ENCODE measurements at places on chromosomes 2 and 18.

DNA sequence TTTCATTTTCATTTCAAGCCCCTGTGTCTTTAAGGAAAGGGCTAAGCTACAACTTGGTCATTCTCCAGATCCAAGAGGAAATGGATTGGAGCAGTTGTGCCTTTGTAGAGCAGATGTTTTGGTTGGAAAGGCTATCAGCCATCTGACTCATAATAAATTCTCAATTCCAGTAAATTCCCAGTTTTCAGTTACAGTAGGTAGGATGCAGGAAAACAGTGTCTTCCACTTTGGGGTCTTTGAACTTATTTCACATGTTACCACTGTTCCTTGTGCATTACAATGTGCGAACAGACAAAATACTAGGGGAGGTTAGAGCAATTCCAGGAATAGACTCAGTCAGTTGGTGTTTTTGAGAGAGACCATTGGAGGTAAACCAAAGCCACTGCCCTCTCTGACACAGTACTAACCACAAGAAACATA is 211.9 kb downstream of the BABAM2 start:
- no peak for DNase-seq

- peak; percentile 66 for DNase-seq
Measured at GRCh38 chr2:237723602-237724001, 75.0 kb upstream of the RBM44 start.

GRCh38 chr2:42045352-42045751 is 2.5 kb upstream of the PKDCC start:
- DNase-seq: no peak

DNA sequence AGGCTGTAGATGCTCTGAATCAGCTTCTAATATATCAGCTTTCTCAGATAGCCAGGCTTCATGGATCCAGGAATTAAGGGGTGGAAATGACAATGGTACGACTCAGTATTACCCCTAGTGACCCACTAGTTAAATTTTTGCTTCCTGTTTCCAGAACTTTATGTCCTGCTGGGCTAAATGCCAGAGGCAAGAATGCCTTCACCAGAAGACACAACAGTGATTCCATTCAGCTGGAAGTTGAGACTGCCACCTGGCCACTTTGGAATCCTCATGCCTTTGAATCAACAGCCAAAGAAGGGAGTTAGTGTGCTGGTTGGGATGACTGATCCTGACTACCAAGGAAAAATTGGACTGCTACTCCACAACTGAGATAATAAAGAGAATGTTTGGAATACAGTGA is 239.1 kb downstream of the ASXL3 start:
- no peak for DNase-seq

- no peak for DNase-seq
Measured at GRCh38 chr2:67752199-67752598, 310.6 kb downstream of the C1D start.

- DNase-seq: no peak
Measured at GRCh38 chr2:202690321-202690900, 55.6 kb downstream of the FAM117B start.

DNA sequence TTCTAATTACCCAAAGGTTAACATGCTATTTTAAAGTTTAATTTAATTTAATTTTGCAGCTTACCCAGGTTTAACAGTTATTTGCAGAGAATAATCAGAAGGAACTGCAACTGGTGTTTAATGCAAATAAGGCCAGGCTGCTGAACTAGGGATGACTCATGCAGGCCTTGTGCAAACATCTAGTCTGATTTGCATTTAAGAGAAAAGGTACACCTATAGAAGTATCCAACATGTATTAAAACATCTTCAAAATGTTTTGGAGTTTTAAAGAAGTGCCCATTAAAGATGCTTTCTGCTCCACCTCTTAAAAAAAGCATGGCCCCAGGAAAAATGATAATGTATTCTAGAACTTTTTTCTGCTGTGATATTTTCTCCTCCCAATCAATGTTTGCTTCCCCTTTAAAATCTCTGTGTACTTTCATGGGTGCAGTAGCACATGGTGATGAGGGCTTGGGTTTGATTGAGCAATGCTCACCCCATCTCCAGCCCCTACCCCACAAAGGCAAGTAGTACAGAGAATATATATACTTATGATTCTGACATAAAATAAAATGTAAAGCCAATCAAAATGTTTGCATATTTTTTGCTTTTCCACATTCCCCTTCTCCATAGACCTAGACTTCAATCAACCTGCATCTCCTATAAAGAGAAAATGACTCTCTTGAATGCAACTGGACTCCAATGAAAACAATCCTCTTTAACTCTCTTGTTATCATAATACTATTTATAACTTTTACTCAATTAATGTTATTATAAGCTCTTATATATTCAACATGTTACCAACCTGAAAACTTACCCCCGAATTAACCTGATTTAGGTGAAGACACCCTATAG is 54.1 kb downstream of the ATP8B1 start:
- no peak for DNase-seq

DNA sequence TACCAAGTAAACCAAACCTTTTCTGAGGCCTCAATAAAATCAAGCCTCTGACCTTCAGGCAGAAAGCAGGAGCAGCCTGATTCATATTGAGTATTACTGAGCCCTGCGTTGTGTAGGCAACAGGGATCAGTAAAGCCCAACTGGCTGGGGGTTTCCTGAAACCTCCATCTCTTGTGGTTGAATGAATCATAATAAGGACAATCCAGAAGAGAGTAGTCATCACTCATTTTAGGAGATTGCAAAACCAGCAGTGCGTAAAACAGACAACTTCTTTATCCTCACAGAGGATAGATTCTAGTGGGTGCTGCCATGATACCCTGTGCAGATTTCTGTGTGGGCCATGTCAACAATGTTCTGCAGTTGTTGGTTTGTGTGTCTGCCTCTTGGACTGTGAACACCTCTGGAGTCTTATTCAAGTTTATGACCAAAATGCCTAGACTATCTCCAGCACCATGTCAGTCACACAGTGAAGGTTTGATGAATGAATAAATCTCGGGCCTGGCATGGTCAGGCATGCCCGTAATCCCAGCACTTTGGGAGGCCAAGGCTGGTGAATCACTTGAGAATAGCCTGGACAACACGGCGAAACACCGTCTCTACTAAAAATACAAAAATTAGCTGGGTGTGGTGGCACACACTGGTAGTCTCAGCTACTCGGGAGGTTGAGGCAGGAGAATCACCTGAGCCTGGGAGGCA is 51.8 kb upstream of the RAB27B start:
- DNase-seq: no peak

DNA sequence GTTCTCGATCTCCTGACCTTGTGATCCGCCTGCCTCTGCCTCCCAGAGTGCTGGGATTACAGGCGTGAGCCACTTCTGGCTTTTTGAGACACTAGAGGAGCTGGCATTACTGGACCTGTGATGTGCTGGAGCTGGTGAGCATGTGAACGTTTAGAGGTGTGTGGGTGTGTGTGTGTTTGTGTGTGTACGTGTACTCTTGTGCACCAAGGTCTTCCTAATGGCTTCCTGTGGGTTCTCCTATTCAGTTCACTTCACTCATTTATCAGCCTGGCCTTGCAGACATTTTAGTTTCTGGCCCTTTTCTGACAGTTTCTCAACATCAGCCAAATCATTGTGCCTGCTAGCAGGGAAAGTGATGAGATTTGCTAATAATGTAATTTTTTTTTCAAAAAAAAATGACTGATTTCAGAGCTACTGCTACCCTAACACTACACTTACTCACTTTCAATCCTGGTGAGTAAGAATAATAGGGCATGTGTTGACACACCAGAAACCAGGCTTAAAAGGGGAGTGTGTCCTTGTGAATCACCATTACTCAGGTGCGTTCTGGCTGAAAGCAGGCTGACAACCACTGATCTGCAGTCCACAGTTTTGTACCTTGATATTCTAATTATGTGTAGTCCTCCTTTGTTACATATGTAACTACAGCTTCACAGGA is 41.0 kb upstream of the ACTR3 start:
- DNase-seq: no peak

DNA sequence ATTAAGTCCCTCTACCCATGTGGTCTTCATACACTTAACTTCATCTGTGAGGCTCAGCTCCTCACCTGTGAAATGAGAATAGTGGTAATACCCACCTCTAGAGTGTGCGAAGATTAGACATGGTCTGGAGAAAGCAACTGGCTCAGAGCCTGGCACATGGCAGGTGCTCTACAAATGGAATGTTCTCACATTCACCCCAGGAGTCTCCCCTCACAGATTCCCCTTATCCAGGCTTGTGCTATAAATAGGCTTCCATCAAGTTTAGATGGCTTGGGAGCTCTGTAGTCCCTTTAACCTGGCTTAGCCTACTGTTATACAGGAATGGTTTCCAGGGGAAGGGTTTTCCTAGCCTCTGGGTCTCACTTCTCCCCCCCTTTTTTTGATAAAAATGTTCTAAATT is 455.9 kb downstream of the RNF144A start:
- no peak for DNase-seq

- DNase-seq: no peak
Measured at GRCh38 chr18:35024965-35025364, 16.2 kb upstream of the MAPRE2 start.

GRCh38 chr2:203732092-203732952 is 25.9 kb downstream of the CD28 start:
- DNase-seq: no peak

DNA sequence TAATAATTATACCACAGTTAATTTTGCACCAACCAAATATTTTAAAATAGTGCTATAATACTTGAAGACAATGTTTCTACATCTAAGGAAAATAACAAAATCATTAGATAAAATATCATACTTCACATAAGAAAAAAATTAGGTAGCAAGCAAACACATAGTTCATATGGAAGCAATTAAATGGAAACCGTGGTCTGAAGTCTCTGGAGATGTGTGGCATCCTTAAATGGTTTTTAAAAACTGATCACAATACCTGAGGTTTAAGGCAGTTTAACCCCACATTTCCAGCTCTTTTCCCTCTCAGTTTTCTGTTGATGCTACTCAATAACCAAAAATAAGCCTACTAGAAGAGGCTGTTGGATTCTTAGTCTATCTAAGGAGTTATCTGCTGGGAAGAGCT is 71.3 kb downstream of the ASXL2 start:
- no peak for DNase-seq

GRCh38 chr18:7877609-7878008 is 310.5 kb downstream of the PTPRM start:
- DNase-seq: no peak

DNA sequence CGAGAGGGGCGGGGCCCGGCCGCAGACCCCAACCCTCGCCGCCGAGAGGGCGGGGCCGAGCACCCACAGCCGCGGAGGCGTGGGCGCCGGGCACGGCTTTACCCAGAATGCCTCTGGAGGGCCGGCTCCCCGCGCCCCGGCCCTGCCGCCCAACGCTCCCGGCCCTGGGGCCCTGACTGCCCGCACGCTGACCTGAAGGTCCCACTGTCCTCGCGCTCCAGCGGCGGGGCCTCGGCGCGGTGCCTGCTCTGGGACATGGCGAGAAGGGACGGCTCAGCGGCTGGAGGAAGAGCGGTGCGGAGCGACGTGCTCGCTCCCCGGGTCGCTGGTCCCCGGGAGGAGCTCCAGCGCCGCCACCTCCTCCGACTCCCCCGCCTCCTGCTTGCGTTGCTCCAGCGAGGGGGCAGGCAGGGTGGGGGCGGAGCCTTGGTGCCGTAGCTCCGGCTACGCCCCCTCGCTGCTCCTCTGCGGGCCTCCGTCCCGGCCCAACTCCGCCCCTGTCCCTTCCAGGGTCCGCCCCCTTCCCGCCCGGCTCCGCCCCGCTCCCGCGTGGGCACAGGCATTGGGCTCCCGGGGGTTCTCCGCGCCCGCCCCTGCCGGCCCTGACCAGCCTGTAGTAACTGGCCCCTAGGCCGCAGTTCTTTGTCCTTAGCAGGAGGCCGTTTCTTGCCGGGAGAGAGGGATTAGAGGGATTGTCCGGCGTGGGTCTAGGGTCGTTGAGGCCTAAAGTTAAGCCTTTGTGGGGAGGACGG is at the start of the genes PJVK and PRKRA:
Gene PJVK (plus strand): TSS at position 605 of the 752 bp plus-strand sequence. CDS start 2,032 bp downstream, outside the sequence.
Gene PRKRA (minus strand): TSS at position 402 of the 752 bp plus-strand sequence. CDS start 145 bp downstream, at position 257.
- DNase-seq: peak; percentile 96

- no peak for DNase-seq
Measured at GRCh38 chr2:64273524-64274398, 129.5 kb upstream of the PELI1 start.

DNA sequence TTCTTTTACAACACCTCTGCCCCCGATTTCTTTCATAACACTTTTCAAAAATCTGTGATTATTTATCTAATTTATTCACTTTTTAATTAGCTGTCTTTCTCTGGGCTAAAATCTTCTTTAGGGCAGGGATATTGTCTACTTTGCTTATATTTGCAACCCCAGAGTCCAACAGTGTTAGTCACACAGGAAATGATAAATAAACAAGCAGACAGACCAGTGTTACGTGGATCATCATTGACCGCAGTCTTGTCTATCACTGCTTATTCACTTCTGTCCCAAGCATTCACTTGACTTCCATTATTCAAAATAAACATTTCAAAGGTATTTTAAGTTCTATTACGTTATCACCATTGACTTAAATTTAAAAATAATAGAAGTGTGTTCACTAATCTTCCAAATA is 237.6 kb upstream of the UBE2E3 start:
- no peak for DNase-seq

- no peak for DNase-seq
Measured at GRCh38 chr2:213923543-213923942, 487.3 kb upstream of the VWC2L start.

GRCh38 chr18:73950116-73950700 is 197.4 kb downstream of the FBXO15 start:
- no peak for DNase-seq

DNA sequence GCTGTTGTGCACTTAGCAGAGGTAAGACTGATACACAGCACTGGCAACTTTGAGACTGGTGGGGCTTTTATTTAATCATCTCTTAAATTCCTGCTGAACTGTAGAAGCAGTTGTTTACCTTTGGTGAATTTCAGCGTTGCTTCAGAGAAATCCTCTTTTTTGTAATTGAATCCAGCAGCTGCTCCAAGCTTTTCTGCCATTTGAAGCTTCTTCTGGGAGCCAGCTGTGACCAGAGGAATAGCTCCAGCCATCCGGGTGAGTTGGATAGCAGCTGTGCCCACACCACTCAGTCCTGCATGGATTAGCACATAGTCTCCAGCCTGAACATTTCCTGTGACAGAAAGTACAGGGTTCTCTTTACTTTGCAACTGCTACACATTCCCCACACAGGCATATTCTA is 3.9 kb downstream of the TP53I3 start:
- no peak for DNase-seq

DNA sequence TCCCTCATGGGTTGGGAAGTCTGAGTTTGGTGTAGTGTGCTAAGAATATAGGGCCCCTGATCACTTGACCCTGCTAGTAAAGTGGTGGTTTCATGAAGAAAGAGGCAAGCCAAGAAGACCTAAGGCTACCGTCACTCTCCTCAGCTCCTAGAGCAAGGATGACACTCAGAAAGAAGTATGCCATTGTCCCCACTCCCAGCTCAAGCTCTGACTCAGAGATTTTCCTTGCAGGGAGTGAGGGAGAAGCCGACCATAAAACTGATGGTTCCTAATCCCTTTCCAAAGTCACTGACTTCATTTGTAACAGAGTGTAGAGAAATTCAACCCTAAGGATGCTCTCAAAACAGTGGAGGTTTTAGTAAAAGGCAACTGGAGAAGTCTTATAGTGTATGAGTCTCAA is 80.9 kb downstream of the ICA1L start:
- DNase-seq: no peak

- DNase-seq: no peak
Measured at GRCh38 chr2:38406597-38407110, 29.6 kb upstream of the ATL2 start.

GRCh38 chr2:231924889-231925275 is 1.3 kb downstream of the NPPC start:
- DNase-seq: no peak
